ENCODE measurements at places on chromosomes 11 and 22.

GRCh38 chr11:61630089-61630488 lies 49.2 kb upstream of the SYT7 start:
- DNase-seq, result no peak

- DNase-seq, result no peak
Measured at GRCh38 chr11:63920939-63921417, 4.0 kb upstream of the RCOR2 start.

DNA sequence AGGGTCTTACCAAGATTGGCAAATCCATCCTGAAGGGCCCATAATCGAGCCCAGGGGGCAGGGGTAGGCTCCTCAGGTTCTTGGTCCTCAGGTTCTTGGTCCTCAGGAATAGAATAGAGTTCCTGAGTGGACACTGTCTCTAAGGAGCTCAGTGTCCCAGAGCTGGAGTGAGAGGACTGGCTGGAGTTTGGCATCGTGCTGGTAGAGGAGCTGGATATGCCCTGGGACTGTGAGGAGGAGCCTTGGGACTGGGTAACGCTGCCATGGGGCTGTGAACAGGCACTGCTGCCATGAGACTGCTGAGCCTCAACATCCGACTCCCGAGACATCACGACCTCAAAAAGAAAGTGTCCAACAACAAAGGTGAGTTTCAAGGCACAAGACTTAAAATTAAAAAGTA lies 7.2 kb downstream of the CHEK2 start:
- no peak for DNase-seq

GRCh38 chr22:46537225-46537945 lies at the start of gene CELSR1:
Gene CELSR1, minus strand, starts transcription at chr22:46537620. Its CDS starts 450 bp downstream, at chr22:46537170.
- DNase-seq, result peak; percentile 63

GRCh38 chr22:37892566-37893335 lies 13.3 kb upstream of the MICALL1 start:
- no peak for DNase-seq

GRCh38 chr22:39900306-39901227 lies at the start of gene GRAP2:
Gene GRAP2, plus strand, starts transcription at chr22:39901084. Its CDS starts 46,023 bp downstream, at chr22:39947107.
- DNase-seq, result peak; percentile 11

DNA sequence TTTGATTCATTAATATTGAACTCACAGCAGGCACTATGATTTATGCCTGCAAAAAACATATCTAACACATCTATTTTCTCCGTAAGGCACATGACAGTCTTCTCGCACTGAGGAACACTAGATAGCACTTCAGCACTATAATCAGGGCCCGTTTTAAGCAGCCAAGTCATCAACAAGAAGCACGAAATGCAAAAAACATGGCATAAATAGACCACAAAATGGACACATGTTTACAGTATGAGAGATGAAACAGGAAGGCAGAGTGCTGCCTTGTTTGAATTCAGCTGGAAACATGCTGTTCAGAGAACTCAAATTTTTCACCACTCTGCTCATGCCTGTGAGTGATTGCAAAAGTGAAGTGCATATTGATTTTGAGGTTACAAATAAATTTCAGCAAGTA lies 205.8 kb upstream of the PDGFD start:
- no peak for DNase-seq
